ENCODE measurements at places on chromosomes 7 and 10. TPM values are rescaled to one million over a fixed set of nuclear protein-coding genes. Genes with fewer than 3 reads are reported as not detected.

The ANKRD22 gene
- polyA plus RNA-seq = 0.23 TPM

DNA sequence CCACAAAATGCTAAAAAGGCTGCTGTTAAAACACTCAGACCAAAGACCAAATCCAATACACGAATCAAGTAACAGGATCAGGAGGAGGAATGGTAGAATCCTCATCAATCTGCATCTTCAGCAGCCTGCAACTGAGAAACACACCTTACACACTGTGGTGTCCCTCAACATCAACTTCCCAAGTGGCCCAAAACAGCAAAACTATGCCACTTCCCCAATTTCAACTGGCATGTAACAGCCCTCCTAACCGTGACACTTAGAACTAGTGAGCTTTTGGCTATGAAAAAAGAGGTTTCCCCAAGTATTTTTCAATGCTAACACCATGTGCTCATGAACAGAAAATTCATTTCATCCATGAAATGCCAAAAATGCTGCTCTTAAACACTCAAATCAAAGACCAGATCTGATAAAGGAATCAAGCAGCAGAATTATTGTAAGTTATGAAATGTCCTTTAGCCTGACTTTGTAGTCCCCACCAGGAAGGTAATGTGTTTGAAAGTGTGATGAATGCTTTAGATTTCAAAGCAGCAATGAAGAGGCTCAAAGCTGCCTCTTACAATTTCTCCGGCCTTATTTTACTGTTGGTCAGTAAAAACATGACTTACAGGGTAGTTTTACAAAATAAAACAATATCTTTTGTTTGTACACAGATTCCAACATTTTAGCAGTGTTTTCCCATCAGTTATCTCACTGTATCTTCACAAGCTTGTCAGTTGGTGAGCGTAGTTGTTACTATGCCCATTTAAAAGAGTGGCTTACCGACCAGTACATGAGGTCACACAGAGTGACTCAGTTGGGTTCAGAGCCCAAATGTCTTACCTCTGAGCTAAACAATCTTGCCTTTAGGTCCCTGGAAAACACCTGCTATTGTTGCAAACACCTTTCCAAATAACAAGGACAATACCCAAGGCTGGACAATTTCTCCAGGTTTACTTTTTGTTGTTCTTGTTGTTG is 65.7 kb upstream of the ASAH2 start:
- DNase-seq = no peak

- no peak for DNase-seq
Observed at GRCh38 chr10:20768843-20769242, 128.3 kb downstream of the NEBL start.

- DNase-seq = no peak
Observed at GRCh38 chr10:78451592-78451991, 417.9 kb downstream of the RPS24 start.

DNA sequence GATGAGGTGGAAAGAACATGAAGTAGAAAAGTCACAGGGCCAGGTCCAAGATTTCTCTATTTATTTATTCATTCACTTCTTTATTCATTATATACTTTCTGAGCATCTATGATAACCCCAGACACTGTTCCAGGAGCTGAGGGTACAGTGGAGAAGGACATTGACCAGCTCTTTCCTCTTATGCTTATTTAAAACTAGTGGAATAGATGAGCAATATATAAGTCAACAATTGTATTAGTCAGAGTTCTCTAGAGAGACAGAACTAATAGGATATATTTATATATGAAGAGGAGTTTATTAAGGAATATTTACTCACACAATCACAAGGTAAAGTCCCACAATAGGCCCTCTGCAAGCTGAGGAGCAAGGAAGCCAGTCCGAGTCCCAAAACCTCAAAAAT is 15.0 kb upstream of the GPR37 start:
- DNase-seq = no peak

The MAGI2 gene
- 0.20 TPM for polyA plus RNA-seq

DNA sequence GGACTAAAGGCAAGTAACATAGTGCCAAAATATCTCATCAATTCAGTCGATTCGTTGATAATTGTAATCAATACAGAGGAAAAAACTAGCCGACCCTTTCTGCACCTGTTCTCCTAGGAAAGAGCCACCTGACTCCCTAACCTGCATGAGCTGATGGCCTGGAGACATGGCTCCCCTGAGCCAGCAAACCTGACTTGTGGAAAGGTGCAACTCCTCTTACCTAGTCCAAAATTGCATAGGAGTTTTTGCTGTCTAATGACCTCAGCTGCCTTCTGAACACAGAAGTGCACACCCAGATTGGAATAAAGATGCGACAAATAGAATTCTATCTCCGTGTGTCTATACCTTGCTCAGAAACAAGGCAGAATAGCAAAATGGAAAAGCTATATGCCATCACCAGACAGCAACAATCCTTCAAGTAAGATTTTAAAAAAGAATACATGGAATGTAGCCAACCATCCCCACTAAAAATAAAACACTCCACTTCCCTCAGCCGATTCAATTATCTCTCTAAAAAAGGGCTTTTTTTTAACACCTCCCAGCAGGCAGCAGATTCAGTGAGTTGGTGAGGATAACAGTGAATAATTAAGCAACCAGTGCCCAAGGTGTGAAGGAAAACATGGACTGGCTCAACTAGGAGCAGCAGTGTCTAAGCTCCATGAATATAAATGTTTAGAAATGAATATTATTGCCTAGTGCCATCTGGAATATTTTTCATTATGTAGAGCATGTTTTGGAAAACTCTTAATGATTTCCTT is 26.6 kb upstream of the LMTK2 start:
- no peak for DNase-seq

The CYP3A4 gene
- not detected for polyA plus RNA-seq

The NCF1 gene
- 0.34 TPM for polyA plus RNA-seq

The CXCL12 gene
- not detected for polyA plus RNA-seq

Data from foreskin keratinocyte (primary cell).